ENCODE measurements at places on chromosomes 5 and 9.
A peak's percentile ranks its signal among the peaks of the same experiment; 100 is the strongest.

DNA sequence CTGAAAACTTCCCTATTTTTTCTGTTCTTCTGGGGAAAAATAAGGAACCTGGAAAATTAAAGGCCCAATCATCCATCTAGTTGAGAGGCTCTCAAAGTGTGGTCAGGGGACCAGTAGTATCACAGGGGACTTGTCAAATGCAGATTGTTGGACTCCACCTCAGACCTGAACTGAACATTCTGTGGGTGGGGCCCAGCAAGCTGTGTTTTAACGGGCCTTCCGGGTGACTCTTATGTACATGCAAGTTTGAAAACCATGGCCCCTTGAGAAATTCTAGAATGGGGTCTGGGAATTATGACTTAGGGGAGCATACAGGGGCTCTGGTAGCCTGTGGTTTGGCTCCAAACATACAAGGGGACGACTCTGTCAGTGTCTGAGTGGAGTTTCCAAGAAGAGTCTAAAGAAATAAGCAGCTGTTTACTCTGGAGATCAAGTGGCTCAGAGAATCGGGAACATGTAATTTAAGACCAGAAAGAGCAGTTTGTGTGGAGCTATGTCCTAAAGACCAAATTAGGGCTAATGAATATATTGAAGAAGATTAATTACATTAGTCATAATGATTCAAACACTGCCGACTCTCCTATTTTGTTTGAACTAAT is 177.4 kb downstream of the SLC28A3 start:
- DNase-seq = no peak

DNA sequence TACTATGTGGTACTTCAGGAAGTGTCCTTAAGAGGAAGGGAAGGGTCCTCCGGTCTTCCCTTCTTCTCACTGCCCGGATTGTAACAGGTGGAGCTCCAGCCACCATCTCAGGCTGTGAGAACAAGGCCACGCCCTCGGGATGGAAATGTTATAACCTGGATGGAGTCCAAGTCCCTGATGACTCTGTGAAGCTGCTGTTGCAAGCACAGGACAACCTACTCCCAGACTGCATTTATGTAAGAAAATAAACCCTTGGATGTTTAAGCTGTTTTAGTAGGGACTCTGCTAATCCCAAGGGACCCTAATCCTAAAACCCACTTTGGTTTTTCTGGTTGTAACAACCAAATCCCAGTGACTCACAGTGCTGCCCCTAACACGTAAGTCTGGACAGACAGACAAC is 221.6 kb downstream of the ACTL7B start:
- peak; percentile 62 for DNase-seq

DNA sequence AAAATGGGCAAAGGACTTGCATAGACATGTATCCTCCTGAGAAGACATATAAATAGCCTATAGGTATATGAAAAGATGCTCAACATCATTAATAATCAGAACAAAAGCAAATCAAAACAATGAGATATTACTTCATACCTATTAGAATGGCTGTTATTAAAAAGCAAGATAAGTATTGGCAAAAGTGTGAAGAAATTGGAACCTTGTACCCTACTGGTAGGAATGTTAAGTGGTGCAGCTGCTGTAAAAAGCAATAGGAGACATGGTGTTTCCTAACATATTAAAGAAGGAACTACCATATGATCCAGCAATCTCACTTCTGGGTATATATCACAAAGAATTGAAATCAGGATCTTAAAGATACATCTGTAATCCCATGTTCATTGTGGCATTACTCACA is 69.8 kb upstream of the PRR16 start:
- DNase-seq = no peak

GRCh38 chr9:113721856-113722255 is 154.3 kb upstream of the ZNF618 start:
- no peak for DNase-seq
